ENCODE measurements at places on chromosomes 1 and 21.

DNA sequence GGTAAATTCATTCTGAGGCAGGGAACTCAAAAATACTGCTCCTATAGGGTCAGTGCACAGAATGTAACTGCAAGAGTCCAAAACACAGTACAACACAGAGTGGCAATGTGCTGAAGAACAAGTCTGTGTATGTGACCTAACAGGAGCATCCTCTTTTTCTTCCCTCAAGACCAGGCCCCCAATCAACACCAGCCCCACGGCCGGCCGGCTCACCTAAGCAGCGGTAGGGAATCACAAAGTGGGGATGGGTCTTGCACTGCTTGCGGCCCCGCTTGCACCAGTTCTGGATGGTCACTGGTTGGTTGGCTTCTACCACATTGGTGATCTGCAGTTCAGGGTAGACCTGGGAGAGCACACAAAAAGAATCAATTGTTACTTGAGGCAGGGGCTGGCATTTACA is 80.8 kb downstream of the APP start:
- DNase-seq: no peak

GRCh38 chr1:8712413-8713231 is 104.8 kb downstream of the RERE start:
- no peak for DNase-seq

GRCh38 chr1:166889776-166890175 is 13.7 kb upstream of the TADA1 start:
- no peak for DNase-seq

DNA sequence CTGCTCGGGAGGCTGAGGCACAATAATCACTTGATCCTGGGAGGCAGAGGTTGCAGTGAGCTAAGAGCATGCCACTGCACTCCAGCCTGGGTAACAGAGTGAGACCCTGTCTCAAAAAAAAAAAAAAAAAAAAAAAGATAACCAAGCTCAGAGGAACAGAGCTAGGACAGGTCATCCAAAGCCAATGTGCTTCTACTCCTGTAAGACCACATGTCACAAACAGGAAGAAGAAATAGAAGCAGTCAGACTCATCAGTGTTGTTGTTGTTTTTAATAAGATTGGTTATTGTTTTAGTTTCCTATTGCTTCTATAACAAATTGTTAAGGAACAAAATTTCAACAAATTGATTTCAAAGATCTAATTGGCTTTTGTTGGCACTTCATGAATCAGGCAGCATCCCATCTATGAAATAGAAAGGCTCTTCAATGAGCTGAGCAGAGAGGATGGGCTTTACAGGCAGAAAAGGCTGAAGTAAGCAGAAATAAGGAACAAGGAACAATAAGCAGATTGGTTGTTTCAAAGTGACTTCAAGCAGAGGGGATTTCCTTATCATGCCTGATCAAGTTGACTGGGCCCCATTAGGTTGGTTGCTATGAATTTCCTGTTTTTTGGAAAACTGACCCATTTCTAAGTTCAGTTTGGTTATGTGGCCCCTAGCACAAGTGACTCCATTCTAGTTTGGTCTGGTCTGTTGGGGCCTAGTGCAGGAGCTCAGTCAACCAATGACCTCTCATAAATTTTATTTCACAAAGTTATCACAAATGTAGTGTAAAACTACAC is 6.0 kb upstream of the AKNAD1 start:
- no peak for DNase-seq

GRCh38 chr1:85460555-85461088 is 4.3 kb downstream of the DDAH1 start:
- no peak for DNase-seq

DNA sequence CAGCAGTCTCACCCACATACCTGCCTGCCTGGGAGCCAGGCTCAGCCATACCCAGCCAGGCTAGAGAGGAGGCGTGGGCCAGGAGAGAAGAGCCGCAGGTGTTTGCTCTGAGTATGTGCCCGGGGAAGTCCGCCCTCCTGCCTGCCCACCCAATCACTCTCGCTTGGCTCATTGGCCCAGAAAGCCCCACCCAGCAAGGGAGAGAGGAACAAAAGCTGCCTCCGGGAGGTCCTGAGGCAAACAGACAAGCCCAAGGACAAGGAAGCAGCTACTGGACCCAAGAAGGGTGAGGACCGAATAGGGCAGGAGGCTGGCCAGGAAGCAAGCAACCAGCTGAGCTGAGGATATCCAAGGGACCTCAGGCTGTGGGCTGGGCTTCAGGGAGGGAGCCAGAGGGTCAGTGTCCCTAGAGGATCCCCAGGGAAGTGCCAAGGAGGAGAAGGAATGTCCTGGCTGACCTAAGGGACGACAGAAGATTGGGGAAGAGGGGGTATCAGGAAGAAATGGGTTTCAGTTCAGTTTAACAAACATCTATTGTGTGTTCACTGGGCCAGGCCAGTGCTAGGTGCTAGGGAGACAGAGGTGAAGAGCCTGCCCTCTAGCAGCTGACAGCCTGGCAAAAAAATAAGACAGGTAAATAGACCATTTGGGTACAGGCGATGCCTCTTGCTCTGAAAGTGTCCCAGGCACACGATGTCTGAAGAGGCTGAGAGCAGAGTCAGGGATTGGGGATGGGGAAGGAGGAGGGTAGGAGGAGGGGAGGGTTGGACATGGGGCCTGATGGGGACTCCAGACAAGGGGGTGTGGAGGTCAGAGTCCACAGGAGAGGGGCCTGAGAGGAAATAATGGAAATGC is at the start of gene GJB4:
Gene GJB4 (plus strand): TSS at position 238 of the 855 bp plus-strand sequence. CDS start 1,515 bp downstream, outside the sequence.
- DNase-seq: no peak

- DNase-seq: no peak
These were observed 38.6 kb upstream of the CPLANE2 start for GRCh38 chr1:16275591-16275990.

GRCh38 chr1:173052681-173053196 is 2.0 kb upstream of the TNFSF18 start:
- DNase-seq: no peak

GRCh38 chr1:235709018-235709417 is 59.4 kb upstream of the GNG4 start:
- DNase-seq: no peak

DNA sequence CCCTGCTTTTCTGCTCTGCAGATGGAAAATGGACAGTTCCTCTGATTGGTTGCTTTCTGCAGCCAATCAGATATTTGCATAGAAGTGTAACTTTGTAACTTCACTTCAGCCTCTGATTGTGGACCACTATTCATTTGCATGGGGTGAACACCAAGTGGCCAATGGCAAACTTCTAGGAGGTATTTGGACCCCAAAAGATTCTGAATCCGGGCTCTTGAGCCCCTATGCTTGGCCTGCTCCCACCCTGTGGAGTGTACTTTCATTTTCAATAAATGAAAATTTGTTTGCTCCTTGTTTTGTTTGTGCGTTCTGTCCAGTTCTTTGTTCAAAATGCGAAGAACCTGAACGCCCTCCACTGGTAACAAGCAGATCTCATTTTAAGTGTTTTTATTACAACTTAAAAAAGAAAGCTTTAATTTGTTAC is 6.4 kb upstream of the GSTM4 start:
- no peak for DNase-seq

GRCh38 chr1:185166106-185166505 is 9.1 kb downstream of the SWT1 start:
- DNase-seq: no peak

Measured in T-cell (primary cell).